ENCODE measurements at places on chromosomes 1 and 21.

DNA sequence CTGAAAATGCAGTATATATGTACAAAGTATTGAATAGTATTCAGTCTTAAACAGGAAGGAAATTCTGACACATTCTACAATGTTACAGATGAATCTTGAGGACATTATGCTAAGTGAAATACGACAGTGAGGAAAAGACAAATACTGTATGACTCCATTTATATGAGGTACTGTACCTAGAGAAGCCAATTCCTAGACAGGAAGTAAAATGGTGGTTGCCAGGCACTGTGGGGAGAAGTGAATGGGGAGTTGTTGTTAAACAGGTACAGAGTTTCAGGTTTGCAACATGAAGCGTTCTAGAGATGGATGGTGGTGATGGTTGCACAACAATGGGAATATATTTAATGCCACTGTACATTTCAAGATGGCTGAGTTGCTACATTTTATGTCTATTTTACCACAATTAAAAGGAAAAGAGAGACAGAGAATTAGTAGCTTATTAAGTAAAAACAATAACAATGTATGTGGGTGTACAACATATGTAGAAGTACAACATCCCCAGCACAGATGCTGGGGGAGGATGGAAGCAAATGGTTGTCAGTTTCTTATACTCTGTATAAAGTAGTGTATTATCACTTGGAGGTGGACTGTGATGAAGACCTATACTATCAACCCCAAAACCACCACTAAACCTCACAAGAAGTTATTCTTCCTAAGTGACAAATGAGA lies 3.9 kb upstream of the RAB4A start:
- no peak for DNase-seq

GRCh38 chr1:27307874-27308598 lies 13.9 kb upstream of the TMEM222 start:
- no peak for DNase-seq

- DNase-seq: no peak
These were observed 2.4 kb upstream of the IKBKE start for GRCh38 chr1:206467915-206468314.

- no peak for DNase-seq
These were observed 10.5 kb downstream of the KIAA1614 start for GRCh38 chr1:180923021-180923841.

DNA sequence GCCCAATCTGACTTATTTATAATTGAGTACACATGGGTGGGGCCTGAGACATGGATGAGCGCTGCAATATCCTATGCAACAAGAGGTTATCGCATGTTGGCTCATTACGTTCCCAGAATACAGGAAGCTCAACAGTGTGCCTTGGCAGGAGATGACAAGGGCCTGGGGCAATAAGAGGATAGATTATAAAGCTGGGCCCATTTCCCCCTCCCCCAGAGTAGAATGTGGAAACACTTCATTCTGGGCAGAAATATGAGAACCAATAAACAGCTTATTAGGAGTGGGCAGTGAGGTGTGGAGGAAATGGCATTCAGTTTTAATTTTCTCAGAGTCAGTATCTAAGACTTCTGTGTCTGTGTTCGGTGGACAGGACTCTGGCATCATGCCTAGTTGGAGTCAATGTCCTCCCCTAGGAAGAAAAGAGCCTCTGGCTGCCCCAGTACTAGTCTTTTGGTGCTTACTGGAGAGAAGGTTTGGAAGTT lies 92.8 kb downstream of the PIK3R3 start:
- no peak for DNase-seq

- no peak for DNase-seq
These were observed 157.9 kb upstream of the CTTNBP2NL start for GRCh38 chr1:112237983-112238545.

All from MM.1S (cell line).